NCI-H1417 treated with DMSO at 0.1 percent for 48 hours (cell line): ENCODE measurements at places on chromosomes 6 and 20.

DNA sequence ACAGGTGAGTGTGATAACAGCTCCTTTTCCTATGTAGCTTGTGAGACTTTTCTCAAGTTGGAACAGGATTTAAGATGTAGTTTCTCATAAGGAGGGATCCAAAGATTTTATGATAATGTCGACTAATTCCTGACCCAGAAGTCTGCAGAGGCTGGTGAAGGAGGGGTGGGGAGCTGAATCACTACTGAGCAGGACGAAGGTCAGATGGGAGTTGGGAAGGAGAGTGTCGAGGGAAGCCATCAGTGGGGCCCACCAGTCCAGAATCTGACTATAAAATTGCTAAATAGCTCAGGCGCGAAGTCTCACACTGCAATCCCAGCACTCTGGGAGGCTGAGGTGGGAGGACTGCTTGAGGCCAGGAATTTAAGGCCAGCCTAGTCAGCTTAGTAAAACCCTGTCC, 32.3 kb upstream of the CDYL start:
- DNase-seq = no peak

DNA sequence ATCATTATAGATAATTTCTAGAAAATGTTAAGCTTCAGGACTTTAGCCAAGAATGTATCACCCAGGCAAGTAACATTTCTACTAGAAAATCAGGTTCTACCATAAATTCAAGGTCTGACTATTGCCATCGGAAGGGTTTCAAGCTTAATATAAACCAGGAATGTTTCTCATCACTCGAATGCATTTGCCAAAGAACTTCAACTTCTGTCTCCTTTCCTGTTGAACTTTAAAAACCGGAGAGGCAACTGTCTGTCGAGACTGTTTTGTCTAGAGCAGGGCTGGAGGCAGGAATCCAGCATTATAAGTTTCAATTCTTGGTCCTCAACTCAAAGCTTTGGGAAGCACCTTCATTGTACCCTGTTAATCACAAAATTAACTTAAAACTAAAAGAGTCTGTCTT, 264.7 kb downstream of the ZNF217 start:
- no peak for DNase-seq

GRCh38 chr6:32397252-32397920, 9.6 kb downstream of the BTNL2 start:
- no peak for DNase-seq

DNA sequence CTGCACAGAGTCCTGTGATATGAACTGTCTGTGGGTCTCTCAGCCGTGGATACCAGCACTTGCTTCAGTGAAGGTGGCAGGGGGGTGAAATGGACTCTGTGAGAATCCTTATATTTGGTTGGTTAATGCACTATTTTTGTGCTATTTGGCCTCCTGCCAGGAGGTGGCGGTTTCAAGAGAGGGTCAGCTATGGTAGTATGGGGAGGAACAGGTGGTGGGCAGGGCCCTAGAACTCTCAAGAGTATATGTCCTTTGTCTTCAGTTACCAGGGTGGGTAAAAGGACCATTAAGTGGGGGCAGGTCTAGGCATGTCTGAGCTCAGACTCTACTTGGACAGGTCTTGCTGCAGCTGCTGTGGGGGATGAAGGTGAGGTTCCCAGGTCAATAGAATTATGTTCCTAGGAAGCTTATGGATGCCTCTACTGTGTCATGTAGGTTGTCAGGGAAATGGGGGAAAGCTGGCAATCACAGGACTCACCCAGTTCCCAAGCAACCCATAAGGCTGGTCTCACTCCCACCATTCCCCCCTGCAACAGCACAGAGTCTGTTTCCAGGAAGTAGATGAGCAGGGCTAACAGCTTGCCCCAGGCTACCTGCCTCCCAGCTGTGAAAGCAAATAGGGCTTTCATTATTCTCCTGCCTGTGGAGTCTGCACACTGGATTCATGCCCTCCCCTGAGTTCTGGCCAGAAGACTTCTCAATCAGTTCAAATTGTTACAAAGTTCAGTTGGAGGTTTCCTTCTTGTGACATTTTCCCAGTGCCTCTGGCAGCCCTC, 56.8 kb upstream of the PHIP start:
- no peak for DNase-seq

GRCh38 chr6:52712136-52712535, 41.2 kb downstream of the TMEM14A start:
- DNase-seq = no peak

GRCh38 chr6:57242505-57242904, 20.4 kb upstream of the RAB23 start:
- no peak for DNase-seq

DNA sequence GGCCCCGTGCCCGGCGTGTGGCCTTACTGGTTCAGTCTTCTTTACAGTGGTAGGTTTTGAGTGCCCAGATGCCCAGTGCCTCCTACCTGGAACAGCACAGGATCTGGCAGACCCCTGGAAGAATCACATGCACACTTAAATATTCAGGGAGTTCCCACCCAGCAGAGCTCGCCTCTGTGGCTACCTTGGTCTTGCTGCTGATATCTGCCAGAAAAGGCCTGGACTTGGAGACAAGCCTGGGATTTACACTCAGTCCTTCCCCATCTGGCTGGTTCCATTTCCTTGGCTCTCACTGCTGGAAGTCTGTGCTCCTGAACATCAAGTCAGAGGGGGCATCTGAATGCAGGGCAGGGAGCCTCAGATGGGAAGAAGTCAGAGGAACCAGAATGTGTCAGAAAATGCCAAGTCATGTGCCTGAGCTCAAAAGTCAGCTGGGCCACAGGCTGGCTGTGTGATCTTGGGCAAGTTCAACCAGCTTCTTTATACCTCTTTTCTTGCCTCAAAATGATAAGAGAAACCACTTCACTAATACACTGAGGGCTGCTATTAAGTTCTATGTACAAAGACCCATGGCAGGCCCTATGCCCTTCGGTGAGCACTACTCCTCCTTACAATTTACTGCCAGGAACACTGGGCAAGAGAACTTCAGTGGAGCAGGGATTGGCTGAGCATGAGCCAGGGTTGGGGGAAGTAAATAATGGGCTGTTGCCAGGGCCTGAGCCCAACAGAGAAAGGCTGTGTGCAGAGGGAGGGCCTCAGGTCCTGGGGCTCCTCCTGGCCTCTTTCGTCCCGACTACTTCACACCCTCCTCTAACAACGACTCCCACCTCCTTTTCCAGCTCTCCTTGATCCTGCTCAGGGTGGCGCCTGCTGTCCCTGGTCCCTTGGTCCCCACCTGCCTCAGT, 158.1 kb upstream of the PROKR2 start:
- no peak for DNase-seq

GRCh38 chr6:41790045-41790444, 2.6 kb downstream of the TOMM6 start:
- no peak for DNase-seq

DNA sequence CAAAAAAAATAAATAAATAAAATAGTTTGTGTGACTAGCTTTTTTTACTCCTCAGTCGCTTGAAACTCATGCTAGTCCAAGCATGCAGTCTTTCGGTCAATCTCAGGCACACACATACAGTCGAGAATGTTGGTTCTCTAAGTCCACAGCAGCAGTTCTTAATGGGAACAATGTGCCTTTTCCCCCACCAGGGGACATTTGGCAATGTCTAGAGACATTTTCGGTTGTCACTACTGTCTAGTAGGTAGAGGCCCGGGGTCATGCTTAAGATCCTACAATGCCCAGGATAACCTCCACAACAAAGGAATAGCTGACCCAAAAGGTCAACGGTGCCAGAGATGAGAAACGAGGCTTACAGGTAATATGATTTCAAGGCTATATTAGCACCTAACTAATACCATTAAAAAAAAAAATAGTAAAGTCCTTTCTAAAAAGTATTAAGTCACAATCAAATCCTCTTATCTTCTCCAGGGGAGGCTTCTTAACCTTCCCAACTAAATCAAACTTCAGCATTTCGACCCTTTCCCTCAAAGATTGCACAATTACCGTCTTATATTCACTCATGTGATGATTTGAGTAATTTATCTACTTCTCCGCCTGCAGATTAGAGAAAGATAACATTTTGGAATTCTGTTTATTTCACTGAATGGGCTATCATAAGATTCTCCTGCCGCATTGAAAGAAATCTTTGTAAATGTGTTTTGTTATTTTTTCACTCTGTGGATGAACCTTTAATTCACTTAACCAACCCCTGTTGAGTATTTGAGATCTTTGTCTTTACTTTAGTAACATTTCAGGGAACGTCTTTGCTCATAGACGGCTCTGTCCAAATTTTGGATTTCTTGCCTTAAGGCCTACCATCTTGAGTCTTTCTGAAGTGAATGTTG, 8.1 kb upstream of the SALL4 start:
- no peak for DNase-seq

- DNase-seq = no peak
Observed at GRCh38 chr20:49851231-49851705, 38.6 kb downstream of the SLC9A8 start.

- no peak for DNase-seq
Observed at GRCh38 chr6:10478187-10479040, 42.7 kb upstream of the GCNT2 start.

DNA sequence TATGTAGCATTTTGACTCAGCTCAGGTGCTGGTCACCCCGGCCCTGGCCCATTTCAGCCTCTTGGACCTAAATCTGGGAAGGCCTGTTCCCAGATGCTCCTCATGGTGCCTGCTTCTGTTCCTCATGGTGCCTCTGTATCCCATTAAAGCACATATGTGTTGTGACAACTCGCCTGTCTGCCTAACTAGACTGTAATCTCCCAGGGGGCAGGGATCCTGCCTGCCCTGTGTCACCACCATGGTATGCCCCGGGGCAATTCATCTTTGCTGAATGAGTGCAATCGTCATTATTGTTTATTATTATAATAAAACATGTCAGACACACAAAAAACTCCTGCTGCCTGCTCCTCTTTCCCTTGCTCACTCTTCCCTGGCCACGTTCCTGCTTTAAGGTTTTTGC, 62.0 kb downstream of the ZFP64 start:
- no peak for DNase-seq

- no peak for DNase-seq
Observed at GRCh38 chr6:149035766-149036165, 281.7 kb upstream of the TAB2 start.

DNA sequence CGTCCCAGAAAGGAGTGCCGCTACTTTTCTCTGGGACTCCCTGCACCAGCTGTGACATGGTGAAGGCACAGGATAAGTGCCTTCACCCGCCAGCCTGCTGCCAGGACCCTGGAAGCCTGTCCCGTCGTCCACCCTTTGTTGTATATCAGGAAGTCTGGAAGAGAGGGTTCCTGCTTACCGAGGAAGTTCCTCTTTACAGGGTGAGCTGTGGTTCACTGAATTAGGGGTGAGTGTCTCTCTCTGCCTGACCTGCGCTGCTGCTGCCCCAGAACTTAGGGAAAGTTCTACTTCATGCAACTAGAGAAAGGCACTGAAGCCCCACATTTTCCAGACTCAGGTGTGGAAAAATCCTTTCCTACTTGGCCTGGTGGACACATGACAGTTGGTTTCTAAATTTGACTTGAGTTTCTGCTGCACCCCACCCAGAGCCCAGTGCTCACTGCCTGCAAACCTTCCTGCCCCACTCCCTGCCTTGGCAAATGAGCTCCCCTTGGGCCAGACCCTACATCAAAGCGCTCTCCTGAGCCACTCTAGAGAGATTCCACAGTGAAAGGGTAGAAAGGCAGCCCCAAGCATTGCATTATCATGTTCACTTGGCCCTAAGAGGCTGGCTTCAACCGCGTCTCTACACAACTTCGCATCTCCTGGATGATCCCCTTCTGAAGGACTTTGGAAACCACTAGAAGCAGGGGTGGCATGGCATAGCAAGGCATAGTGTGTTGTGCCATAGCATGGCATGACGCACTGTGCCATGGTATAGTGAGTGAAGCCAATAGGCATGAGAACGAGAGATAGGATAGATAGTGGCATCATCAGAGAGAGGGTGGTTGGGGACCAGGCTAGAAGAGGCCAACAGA, 215.8 kb upstream of the CDYL start:
- no peak for DNase-seq

GRCh38 chr20:3409417-3409816, 1.9 kb upstream of the DNAAF9 start:
- no peak for DNase-seq

DNA sequence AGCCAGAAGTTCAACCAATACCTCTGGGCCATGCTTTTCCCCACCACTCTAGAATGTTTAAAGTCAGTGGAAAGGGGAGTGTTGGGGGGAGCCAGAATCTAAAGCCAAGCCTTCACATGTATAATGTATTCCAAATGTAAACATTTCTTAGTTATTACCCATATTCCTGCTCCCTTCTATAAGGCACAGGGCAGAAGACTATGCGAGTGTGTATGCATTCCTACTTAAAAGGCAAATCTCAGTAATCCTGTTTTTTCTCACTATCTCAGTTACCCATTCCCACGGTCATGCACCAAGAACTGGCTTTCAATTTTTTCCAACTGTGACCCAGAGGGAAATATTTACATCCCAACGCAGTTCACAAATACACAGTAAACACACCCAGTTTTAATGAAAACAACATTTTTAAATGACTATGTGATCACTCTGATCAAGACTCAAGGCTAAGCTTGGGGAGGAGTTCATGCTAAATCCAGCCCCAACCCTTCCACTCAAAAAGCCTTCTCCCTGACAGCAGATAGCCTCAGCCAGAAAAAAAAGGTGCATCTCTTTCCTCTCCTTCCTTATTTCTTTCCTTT, 57.5 kb downstream of the EPB41L2 start:
- DNase-seq = no peak

GRCh38 chr20:14566505-14566904, 229.1 kb upstream of the FLRT3 start:
- no peak for DNase-seq

- DNase-seq = no peak
Observed at GRCh38 chr6:75345413-75345812, 60.8 kb upstream of the TMEM30A start.

DNA sequence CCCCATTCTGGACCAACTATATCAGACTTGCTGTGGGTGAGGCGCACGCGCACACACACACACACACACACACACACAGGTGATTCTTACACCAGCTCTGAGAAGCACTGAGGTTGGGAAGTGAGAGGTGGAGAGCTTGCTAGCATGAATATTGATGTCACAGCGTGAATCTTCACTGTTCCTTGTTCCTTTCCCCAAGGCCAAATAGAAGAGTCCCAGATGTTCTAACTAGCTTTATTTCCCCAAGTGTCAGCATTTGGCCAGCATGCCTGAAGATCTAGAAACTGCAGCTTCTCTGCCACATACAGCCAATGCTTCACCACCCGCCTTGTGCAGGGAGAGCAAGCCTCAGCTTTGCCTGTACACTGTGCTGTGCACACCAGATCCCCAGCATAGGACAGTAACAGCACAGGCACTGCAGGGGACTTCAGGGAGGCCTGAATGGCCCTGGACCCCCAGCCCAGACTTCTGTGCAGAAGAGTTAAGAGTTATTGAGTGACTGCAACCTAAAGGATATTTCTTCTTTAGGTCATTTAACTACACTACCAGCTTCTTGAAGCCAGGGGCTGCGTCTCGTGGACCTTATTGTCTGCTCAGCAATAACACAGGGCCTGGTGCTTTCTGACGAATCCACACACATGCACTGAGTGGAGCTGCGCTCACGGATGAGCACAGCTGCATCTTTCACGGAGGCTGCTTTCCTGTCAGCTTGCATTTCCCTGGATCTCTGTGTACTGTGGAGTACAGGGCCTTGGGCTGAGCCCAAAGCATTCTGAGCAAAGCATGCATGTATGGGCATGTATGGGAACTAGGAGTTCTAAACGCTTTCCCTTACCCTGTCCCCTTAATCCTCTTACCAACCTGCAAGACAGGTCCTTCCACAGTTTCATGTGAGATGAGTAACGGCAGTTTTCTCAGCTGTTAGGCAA, 13.9 kb upstream of the CD93 start:
- no peak for DNase-seq
